Activated CD8-positive, alpha-beta T cell treated with anti-CD3 and anti-CD28 coated beads for 36 hours (primary cell): ENCODE measurements at places on chromosomes 5 and 9. TPM values are rescaled to one million over a fixed set of nuclear protein-coding genes. Genes with fewer than 3 reads are reported as not detected.

GRCh38 chr5:56429110-56429561 is 196.0 kb upstream of the ANKRD55 start:
- DNase-seq: no peak

DNA sequence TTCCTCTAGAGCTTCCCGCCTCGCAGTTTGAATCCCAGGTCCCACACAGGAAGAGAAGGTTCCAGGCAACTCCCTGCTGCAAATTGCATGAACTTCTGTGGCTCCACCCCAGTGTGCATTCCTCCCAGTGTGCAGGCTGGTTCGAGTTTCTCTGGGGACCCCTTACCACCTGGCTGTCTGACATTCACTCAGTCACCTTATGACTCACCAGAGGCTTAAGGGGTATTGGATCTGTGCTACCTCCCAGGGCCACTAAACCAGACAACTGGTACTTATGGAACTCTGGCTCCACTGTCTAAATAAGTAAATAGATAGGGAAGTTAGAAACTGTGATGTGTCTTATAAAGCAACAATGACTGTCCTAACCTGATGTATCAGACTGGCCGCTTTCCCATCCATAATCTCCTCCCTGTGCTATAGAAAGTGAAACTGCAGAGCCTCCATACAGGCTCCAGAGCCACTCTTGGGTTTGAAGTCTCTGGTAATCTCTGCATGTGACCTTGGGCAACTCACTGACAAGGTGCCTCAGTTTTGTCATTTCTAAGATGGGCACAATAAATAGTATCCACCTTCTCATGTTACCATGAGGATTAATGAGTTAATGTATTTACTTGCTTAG is 720.6 kb downstream of the SEMA5A start:
- no peak for DNase-seq

GRCh38 chr5:626850-627249 is 14.7 kb downstream of the CEP72 start:
- no peak for DNase-seq

GRCh38 chr5:141359790-141360426 is at the start of gene PCDHGB2:
Gene PCDHGB2 (plus strand): TSS chr5:141359994. CDS start chr5:141360136, 142 bp downstream.
- peak; percentile 16 for DNase-seq

DNA sequence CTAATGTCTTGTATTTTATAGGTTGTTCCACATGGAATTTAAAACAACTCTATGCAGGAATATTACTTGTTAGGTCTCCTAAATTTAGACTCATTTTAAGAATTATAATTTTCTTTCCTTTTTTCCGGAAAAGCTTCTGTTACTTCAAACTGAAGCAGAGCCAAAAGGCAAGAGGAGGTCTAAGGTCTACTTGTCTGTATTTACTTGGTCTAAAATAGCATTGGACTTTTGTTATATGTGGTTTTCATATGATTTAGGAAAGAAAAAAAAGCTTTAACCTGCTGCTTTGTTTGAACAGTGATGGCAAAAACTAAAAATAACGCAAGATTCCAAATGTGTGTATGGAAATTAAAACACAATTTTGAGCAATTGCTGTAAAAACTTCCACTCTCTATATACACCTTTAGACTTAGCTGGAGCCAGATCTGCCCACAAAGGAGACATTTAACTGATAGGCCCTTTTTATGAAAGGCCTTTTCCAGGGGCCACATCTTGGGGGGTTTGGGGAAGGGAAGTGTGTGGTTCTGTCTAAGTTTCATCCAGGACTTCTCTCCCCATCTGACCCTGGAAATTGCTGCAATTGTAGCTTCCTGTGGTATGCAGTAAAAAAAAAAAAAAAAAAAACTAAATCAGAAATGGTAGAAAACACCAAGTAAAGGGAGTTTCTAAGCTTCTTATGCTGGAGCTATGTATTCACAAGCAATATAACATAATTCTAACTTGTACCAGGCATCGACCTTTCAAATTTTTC is 307.7 kb upstream of the MEF2C start:
- no peak for DNase-seq

GRCh38 chr5:135998889-135999288 is 29.9 kb upstream of the TGFBI start:
- no peak for DNase-seq

- no peak for DNase-seq
Measured at GRCh38 chr5:166926138-166926537, 1365.3 kb upstream of the WWC1 start.

DNA sequence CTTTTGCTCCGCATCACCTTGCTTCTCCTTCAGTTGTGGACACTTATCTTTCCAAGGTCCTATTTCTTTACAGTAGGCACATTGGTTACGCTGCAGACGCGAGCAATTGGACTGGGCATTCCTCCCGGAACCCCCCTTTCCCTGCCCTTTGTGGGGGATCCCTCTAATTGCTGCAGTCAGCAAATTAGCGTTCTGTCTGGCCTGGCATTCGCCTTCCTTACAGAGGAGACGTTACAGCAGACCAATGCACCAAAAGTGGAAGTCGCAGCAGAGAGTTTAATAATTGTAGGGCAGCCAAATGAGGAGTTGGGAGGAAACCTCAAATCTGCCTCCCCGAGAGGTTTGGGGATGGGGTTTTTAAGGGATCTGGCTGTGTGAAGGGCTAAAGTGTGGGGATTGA is 5.3 kb upstream of the ZNF354C start:
- no peak for DNase-seq

DNA sequence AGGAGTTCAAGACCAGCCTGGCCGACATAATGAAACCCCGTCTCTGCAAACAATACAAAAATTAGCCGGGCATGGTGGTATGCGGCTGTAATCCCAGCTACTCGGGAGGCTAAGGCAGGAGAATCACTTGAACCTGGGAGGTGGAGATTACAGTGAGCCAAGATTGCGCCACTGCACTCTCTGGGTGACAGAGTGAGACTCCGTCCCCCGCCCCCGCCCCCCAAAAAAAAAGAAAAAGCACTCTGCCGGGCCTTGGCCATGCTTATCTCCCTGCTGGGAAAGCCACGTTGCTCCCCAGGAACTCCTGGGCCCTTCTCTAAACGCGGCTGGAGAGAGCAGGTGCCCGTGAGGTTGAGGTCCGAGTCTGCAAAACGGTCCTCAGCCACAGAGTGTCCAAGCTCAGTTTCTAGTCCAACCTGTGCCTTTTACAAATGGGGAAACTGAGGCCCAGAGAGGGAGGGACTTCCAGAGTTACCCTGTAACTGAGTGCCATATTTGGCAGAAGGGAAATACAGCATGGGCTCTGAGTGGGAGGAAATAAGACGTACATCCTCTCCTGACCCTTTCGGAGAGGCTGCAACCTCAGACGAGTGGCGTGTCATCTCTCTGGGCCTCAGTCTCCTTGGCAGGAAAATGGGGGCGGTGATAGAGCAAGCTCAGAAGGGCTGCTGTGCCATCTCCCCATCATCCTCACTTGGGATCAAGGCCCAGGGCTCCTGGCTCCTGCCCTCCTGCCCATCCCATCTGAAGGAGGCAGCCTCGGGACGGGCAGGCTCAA is 6.6 kb upstream of the PHYHD1 start:
- peak; percentile 61 for DNase-seq

DNA sequence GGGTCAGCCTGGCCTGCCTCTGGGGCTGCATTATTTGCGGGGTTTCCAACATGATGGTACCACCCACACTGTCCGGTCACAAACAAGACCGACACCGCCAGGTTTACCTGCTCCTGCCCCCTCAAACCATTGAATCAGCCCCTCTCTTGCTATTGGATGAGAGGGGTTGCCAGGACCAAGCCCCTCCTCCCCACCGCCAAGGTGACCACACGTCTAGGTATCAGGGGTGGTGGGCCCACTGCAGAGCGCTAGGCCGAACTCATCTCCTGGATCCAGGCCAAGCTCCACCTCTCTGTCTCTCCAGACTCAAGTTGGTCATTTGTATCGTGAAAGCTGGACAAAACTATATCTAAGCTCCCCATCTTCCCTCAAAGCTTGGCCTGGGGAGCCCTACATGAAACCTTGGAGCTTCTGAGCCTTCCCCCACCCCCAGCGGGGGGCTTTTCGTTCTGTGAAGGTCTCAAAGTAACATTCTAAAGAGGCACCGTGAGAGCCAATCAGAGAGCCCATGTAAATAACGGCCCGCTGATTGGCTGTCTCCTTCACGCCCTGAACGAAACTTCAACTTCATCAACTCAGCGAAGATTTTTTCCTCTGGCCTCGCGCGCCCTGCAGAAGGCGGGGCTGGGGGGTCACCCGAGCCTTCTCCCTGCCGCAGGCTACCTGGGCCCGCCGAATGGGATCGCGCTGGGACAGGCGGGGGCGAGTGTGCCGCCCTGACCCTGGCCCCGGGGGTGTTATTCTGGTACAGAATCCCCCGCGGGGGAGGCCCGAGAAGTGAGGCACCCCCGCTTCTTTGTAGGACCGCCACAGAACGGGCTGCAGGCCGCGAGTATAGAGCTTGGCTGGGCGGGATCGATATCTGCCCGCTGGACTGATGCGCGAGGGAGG is 49.6 kb upstream of the PSD2 start:
- DNase-seq: peak; percentile 79

- DNase-seq: no peak
Measured at GRCh38 chr5:149378241-149378820, 761 bp downstream of the IL17B start.

- no peak for DNase-seq
Measured at GRCh38 chr5:2262620-2263019, 379.9 kb upstream of the IRX4 start.

DNA sequence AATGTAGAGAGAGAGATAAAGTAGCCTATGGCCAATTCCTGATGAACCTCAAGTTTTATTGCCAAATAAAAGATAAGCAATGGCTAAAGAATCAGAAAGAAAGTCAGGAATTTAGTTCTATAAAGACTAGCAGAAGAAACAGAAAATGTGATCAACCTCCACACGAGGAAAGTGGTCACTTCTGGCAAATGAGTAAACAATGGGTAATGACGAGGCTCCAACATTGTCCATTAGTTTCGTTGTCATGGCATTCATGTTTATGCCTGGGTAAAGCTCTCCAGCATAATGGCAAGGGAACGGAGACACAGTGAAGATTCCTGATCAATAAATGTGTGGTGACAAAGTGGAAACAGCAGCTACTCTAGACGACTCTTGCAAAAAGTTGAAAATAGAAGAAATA is 341.8 kb upstream of the CTNND2 start:
- DNase-seq: no peak

DNA sequence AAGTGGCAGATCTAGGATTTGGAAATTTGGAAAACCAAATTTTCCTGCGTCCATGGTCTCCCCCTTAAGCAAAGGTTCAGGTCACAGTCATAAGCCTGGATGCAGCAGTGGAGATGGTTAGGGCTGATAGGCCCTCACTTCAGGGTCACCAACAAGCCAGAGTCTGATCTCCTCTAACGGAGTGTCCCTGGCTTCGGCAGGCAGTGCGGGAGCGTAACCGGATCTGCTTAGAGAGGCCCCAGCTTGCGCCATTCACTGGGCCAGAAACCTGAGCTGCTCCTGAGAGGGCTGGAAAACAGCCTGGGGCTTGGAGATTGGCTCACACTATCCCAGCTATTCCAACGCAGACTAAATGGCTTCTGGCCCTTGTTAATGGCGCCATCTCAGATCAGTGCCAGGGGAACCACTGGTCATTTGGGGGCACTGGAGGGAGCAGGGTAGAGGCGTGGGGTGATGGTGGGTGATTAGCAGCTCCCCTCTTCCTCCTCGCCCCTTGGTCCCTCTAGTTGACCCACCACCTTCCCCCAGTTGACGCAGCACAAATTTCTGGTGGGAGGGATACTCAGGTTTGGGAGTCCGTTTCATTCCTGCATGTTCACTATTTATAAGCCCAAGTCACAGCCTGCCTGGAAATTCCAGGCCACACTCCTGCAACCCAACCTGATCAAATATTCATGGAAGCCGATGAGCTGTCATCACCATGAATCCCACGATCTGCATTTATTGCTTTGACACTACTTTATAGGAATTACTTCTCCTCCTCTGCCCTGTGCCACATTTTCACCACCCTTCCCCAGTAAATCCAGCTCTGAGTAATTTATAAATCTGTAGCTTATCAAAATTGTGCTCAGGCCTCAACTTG is 134.6 kb upstream of the CPEB4 start:
- no peak for DNase-seq

GRCh38 chr5:143582176-143582575 is 178.7 kb upstream of the NR3C1 start:
- no peak for DNase-seq

DNA sequence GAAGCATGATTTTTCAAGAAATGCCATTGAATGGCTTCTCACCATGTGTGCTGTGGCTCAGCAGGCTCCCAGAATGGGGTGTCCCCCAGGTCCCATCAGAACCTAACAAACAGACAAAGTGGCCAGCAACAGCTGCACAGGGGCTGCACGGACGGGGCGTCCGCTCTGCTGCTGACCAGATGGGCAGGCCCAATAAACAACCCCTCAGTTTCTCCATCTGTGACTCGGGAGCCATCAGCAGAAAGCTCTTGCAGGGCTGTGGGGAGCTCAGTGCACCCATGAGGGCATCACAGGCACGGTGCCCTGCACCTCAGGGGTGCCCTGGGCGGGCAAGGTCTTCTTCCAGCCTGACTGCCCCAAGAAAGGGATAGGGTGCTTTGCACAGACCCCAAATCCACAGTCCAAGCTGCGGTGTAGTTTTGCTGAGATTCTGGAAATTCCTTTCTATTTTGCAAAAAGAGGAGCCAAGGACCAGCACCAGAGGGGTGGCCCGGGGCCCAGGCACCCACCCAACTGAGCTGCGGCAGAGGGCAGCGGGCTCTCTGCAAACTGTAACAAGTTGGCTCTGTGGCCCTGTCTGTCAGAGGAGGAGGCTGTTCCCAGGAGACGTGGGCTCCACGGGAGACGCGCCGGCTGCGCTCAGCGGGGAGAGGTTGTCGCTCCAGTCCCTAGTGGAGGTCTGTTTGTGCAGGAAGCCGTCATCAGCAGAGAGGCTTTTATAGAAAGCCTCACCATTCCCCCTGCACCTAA is 138.7 kb upstream of the PPP1R26 start:
- DNase-seq: no peak

- DNase-seq: no peak
Measured at GRCh38 chr9:747567-747966, 93.9 kb upstream of the DMRT1 start.

DNA sequence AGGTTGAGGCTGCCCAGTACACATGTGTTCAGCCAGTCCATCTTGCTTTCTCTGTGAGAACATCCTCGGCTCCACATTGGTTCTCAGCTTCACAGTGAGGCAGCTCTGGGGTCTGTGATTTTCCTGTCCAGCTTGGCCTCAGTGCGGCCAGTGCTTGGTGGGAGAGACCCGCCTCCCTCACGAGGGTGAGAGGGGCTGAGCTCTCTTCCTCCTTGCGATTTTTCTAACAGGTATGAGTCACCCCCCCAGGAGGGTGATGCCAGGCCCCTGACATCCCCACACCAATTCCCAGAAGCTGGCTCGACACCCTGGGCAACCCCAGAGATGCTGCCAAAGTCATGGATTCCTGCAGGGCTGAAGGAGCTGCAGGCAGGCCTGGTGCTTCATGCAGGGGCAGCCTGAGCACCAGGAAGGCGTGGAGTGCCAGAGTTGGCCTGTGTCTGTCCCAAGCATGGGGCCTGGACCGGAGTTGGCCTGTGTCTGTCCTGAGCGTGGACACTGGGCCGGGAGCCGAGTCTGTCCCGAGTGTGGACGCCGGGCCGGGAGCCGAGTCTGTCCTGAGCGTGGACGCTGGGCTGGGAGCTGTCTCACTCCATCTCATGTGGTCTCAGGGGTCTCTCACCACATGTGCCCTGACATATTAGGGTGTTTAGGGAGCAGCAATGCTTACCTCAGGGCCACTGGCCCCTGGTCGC is 408.6 kb upstream of the IRX4 start:
- no peak for DNase-seq

Gene SPATA6L
- total RNA-seq: 0.43 TPM

Gene FOXD4
- not detected for total RNA-seq

Gene C1QTNF3
- 1.3 TPM for total RNA-seq

Gene IL9
- total RNA-seq: not detected

Gene OBP2B
- not detected for total RNA-seq

Gene FAXDC2
- total RNA-seq: not detected

Gene TAF11L13
- not detected for total RNA-seq

Gene CER1
- total RNA-seq: not detected

Gene PRDM12
- 0.14 TPM for total RNA-seq

Gene ARSK
- total RNA-seq: 4.9 TPM
